Endothelial cell of umbilical vein (primary cell): ENCODE measurements at places on chromosomes 16 and 17. TPM values are rescaled to one million over a fixed set of nuclear protein-coding genes. Genes with fewer than 3 reads are reported as not detected.

Gene IGF2BP1
- polyA plus RNA-seq, result 8.6 and 9.5 TPM in 2 replicates

Gene DNAI2
- polyA plus RNA-seq, result not detected in 2 replicates

Gene NFE2L1
- 187 and 196 TPM in 2 replicates for polyA plus RNA-seq

Gene TLK2
- 30.7 and 30.9 TPM in 2 replicates for polyA plus RNA-seq

Gene CDC42EP4
- 11.4 and 13.7 TPM in 2 replicates for polyA plus RNA-seq

Gene SDR42E1
- polyA plus RNA-seq, result 0.05 and 0.08 TPM in 2 replicates

Gene OR1A1
- not detected in 2 replicates for polyA plus RNA-seq

Gene ERAL1
- polyA plus RNA-seq, result 86.6 and 102 TPM in 2 replicates

Gene ABAT
- 1.4 and 1.5 TPM in 2 replicates for polyA plus RNA-seq

Gene ADAM11
- 0.78 and 1.1 TPM in 2 replicates for polyA plus RNA-seq

Gene TAC4
- polyA plus RNA-seq, result 0.19 and 0.27 TPM in 2 replicates

Gene LLGL2
- 5.3 and 6.1 TPM in 2 replicates for polyA plus RNA-seq

Gene BAHCC1
- polyA plus RNA-seq, result 4.7 and 7.1 TPM in 2 replicates

Gene TBC1D26
- 0.11 TPM in 1 of 2 replicates, not detected in the other for polyA plus RNA-seq

Gene P2RX5
- 0.10 and 0.19 TPM in 2 replicates for polyA plus RNA-seq

GRCh38 chr16:69243479-69243878 is 56.5 kb downstream of the SNTB2 start:
- H3K4me1 ChIP-seq, result peaks cover 2% of the 10 kb centered on the region
- H3K4me3 ChIP-seq, result no peak overlapping the region
- peaks cover 4% of the 10 kb centered on the region for H3K36me3 ChIP-seq
- no peaks in the 10 kb centered on the region for H3K27me3 ChIP-seq
- no peak for DNase-seq

DNA sequence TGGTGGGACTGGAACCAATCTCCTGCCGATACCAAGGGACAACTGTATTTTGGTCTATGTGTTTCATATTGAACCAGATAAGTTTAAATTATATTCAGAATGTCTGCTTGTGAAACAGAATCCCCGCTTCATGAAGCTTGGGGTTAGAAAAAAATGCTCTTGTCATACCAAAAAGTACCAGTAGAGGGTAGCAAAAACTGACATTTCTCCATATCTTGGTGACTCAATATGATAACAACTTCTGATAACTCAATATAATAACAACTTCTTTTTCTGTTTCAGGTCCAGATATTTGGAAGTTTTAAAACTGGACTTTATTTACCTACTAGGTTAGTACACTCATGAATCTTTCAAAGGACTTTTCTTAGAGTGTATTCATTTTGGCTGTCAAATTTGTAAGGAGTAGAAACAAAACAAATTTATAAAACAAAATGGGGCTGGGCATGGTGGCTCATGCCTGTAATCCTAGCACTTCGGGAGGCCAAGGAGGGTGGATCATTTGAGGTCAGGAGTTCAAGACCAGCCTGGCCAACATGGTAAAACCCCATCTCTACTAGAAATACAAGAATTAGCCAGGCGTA is 52.3 kb upstream of the ADCY7 start:
- H3K27me3 ChIP-seq, result no peaks in the 10 kb centered on the region
- peaks cover 11% of the 10 kb centered on the region for H3K36me3 ChIP-seq
- DNase-seq, result peak; percentile 86
- H3K27ac ChIP-seq, result no peak overlapping the region

GRCh38 chr17:45127548-45128300 is 4.6 kb downstream of the PLCD3 start:
- peak overlapping the region; percentile 31 for H3K27ac ChIP-seq
- DNase-seq, result peak; percentile 73
- H3K4me1 ChIP-seq, result peaks cover 38% of the 10 kb centered on the region

DNA sequence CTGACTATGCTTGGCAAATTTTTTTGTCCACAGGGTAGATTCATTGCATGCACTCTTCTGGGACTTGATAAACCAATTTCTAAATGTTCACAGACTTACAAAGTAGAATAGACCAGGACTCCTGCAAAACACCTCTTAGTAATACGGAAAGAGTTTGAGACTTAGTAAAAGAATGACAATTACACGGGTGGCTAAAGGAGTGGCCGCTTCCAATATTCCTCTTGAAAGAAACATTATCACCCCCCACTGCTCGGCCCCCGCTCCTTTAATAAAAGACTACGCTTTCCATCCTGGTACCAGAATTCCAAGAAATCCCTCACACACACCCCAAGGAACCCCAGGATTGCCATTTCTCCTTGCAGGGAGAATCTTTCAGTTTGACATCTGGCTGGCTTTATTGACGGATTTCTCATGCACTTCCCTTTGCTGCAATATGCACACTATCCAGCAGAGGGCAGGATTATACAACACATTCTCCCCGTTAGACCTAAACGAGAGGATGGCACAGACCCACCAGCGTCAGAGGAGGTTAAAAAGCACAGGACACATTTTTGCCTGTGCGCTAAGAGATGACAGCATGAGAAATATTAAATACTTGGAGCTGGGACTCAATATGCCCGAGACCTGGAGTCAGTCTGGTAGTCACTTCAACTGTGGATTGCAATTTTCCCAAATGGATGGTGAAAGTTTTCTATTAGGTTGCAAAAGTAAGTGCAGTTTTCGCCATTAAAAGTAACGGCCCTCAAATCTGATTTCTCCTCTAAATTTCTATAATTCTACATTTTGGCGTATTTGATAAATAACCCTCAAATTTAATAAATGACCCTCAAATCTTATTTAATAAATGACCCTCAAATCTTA is 46.6 kb upstream of the NUDT7 start:
- H3K36me3 ChIP-seq, result no peaks in the 10 kb centered on the region
- no peaks in the 10 kb centered on the region for H3K27me3 ChIP-seq
- H3K4me3 ChIP-seq, result no peak overlapping the region
- no peak overlapping the region for H3K27ac ChIP-seq

- H3K4me3 ChIP-seq, result no peak overlapping the region
- no peaks in the 10 kb centered on the region for H3K36me3 ChIP-seq
- DNase-seq, result peak; percentile 65
- H3K4me1 ChIP-seq, result no peaks in the 10 kb centered on the region
- no peak overlapping the region for H3K27ac ChIP-seq
These were observed 18.6 kb downstream of the HSBP1 start for GRCh38 chr16:83826146-83826913.

- H3K4me1 ChIP-seq, result no peaks in the 10 kb centered on the region
- no peak overlapping the region for H3K4me3 ChIP-seq
- no peaks in the 10 kb centered on the region for H3K27me3 ChIP-seq
- H3K27ac ChIP-seq, result no peak overlapping the region
These were observed 7.5 kb downstream of the GINS2 start for GRCh38 chr16:85681255-85681654.

- H3K4me3 ChIP-seq, result no peak overlapping the region
- H3K36me3 ChIP-seq, result no peaks in the 10 kb centered on the region
- no peaks in the 10 kb centered on the region for H3K4me1 ChIP-seq
These were observed 22.0 kb upstream of the NLK start for GRCh38 chr17:28020515-28020914.

DNA sequence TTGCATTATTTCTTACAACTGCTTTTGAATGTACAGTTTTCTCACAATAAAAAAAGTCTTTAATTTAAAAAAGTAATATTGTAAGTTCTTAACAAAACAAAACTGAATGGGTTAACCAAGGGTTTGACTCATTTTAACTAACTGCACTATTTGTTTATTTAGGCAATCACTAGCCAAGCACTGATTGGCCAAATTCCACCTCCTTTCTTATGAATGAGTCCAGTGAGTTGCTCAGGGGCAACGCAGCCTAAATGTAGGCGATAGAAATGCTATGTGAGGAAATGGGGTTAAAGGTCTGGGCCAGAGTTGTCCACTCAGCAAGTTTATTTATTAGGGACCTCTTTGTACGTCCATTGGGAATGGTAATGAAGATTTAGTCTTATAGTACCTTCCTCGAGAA is 89.6 kb upstream of the MAF start:
- no peaks in the 10 kb centered on the region for H3K4me1 ChIP-seq
- H3K27me3 ChIP-seq, result no peaks in the 10 kb centered on the region
- no peak for DNase-seq
- H3K36me3 ChIP-seq, result no peaks in the 10 kb centered on the region
- no peak overlapping the region for H3K4me3 ChIP-seq
- no peak overlapping the region for H3K27ac ChIP-seq

DNA sequence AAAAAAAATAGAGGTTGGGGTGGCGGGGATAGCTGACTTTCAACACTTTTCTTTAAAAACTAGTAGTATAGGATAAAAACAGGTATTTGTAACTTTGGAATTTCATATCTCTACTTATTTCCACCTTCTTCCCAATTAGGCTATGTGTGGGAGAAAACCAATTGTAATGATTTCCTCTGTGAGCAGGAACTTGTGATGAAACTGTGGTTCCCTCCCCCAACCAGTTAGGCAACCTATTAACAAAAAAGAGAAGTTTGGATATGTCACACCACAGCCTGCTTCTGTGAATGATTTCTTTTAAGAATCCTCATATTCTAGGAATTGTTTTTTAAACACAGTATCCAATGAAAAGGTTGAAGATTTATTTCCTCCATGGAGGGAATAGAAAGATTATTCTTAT is 1.9 kb downstream of the IGSF6 start:
- H3K27me3 ChIP-seq, result no peaks in the 10 kb centered on the region
- H3K27ac ChIP-seq, result no peak overlapping the region
- DNase-seq, result no peak
- no peaks in the 10 kb centered on the region for H3K36me3 ChIP-seq
- no peak overlapping the region for H3K4me3 ChIP-seq
- H3K4me1 ChIP-seq, result peaks cover 15% of the 10 kb centered on the region

DNA sequence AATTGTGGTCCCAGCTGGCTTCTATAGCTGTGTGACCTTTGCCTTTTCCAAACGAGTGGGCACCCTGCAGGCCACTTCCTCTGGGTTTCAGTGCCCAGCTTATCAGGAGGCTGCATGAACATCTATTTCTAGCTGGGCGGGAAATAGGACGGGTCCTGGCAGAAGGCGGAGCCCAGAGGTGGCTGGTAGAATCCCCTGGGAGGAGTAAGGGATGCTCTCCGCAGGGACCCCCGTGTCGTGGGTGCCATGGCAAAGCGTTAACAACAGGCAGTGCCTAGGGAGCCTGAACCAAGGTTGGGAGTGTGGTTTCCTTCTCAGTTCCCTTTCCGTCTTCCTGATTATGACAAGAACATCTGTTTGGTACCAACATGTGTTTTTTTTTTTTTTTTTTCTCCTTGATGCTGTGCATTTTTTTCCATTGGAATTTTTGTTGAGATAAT is 58.2 kb downstream of the PLCG2 start:
- H3K27me3 ChIP-seq, result no peaks in the 10 kb centered on the region
- H3K4me3 ChIP-seq, result no peak overlapping the region
- peaks cover 7% of the 10 kb centered on the region for H3K4me1 ChIP-seq
- no peaks in the 10 kb centered on the region for H3K36me3 ChIP-seq
- DNase-seq, result no peak
- H3K27ac ChIP-seq, result no peak overlapping the region

DNA sequence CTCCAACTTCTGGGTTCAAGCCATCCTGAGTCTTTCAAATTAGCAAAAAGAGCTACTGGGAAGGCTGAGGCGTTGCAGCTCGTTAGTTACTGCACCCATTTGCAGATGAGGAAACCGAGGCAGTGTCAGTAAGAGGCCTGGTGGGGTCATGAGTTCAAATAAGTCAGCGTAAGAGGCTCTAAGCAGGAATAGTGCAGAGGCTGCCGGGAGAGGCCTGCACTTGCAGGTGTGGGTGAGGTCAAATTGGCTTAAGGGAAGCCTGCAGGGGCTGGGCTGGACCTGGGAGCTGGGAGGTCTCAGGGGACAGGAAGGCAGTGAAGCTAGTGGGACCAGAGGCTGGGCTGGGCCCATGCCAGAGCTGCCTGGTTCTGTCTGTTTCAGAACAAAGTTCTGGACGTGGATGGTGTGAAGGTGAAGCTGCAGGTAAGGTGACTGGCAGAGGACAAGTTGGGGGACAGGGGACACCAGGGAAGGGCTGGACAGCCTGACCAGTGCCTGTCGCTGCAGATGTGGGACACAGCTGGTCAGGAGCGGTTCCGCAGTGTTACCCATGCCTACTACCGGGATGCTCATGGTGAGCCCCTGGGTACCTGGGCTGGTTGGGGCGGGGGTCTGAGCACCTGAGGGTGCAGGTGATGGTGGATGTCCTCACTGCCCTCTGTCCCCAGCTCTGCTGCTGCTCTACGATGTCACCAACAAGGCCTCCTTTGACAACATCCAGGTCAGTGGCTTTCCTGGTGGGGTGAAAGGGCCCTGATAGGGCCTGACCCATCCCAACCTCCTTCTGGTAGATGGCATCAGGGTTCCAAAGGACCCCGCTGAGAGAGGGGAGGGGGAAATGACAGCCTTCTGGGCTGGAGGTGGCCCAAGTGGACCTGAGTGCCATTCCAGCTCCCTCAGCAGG is 3.0 kb downstream of the RAB26 start:
- peaks cover 28% of the 10 kb centered on the region for H3K4me1 ChIP-seq
- H3K27ac ChIP-seq, result no peak overlapping the region
- H3K27me3 ChIP-seq, result no peaks in the 10 kb centered on the region
- no peak overlapping the region for H3K4me3 ChIP-seq
- DNase-seq, result no peak
- peaks cover 2% of the 10 kb centered on the region for H3K36me3 ChIP-seq

DNA sequence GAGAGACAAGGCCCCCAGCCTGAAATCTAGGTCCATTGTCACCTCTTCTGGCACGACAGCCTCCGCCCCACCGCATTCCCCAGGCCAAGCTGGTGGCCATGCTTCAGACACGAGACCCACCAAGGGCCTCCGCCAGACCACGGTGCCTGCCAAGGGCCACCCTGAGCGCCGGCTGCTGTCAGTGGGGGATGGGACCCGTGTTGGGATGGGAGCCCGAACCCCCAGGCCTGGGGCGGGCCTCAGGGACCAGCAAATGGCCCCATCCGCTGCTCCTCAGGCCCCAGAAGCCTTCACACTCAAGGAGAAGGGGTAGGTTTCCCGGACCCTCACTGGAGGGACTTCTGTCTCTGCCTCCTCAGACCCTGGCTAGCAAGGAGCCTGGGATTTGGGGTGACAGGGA is 1.0 kb downstream of the TEDC2 start:
- peaks cover 10% of the 10 kb centered on the region for H3K4me1 ChIP-seq
- H3K27ac ChIP-seq, result no peak overlapping the region
- no peak overlapping the region for H3K4me3 ChIP-seq

DNA sequence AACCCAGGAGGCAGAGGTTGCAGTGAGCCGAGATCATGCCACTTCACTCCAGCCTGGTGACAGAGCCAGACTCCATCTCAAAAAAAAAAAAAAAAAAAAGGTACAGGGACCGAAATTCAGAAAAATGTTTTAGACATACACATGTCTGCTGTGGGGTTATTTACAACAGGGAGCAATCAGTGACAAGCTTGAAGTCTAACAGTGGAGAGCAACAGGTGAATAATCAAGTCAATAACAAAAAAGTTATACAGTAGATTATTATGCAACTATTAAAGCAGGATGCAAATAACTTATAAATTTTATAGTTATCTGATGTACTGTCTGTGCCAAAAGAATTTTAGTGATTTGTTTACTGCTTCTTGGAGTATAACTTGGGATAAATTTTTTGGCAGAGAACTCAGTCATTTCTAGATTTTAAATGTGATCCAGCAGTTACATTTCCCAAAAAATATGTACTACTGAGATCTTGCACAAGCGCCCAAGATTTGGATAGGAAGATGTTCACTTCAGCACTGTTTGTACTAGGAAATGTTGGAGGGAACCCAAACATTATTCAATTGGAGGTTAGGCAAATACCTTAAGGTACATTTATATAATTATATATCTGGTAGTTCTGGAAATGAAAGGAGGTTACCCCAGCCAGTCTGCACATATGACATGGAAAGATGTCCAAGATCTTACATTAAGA is 34.1 kb downstream of the EEF2K start:
- H3K4me3 ChIP-seq, result no peak overlapping the region
- no peak for DNase-seq
- no peaks in the 10 kb centered on the region for H3K27me3 ChIP-seq
- no peaks in the 10 kb centered on the region for H3K4me1 ChIP-seq
- peaks cover 2% of the 10 kb centered on the region for H3K36me3 ChIP-seq
